Fibroblast of the aortic adventitia (primary cell): ENCODE measurements at places on chromosomes 5 and 9.

- no peak for DNase-seq
Measured at GRCh38 chr5:53099546-53099945, 10.0 kb downstream of the MOCS2 start.

DNA sequence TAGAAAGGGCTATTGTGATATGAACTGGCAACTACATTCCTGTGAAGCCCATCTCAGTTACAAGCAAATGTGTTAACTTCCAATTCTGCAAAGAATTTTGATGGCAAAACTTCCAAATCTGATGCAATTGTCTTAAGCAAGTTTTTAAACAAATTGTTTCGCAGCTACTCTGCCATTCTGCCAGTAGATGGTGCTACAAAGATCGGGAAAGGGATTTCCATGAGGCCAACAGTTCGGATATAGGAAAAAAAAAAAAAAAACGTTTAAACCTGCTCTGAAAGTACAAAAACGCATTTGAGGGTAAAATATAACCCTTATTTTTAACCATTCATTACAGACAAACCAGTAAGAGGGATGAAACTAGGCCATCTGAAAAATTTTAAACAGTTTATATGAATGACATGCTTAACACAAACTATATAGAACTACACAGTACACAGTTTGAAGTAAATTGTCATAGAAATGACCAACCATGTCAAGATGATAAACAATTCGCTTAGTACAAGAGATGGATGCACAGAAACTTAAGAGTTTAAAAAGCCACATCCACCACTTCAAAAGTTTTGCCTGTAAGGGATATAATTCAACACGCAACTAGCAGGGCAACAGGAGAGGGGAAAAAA lies 2.2 kb downstream of the HNRNPA0 start:
- DNase-seq, result peak; percentile 91

DNA sequence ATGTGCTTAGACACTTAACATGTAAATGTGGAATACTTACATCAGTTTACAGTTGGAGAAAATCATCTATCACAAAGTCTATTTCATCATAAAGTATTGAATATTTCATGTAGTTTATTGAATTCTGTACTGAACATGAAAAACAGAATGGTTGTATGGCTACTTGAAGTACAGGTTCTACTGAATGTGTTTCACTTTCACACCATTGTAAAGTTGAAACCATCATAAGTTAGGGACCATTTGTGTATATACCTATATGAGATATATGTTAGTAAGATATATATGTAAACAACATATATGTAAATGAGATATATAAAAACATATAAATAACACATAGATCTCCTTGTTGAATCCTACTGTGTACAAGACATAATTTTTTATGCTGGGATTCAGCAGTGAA lies 63.0 kb upstream of the TAF11L2 start:
- no peak for DNase-seq

DNA sequence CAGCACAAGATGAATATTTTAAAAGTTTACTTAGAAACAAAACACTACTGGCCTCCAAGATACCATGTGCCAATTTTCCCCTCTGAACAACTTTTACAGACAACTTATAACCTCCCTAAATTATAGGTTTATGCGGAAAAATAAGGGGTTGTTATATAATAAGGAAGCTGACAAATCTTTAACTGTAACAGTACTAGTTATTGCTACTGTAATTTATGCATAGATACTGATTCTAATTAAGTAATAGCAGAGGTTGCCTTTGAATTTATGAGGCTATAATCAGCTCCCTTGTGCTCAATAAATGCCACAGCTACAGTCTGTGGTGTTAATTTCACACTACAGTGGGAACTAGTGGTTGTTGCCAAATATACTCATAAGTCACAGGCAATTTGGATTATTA lies 291.3 kb upstream of the PCSK5 start:
- DNase-seq, result no peak

GRCh38 chr5:33472805-33473409 lies 32.1 kb downstream of the TARS1 start:
- DNase-seq, result no peak

DNA sequence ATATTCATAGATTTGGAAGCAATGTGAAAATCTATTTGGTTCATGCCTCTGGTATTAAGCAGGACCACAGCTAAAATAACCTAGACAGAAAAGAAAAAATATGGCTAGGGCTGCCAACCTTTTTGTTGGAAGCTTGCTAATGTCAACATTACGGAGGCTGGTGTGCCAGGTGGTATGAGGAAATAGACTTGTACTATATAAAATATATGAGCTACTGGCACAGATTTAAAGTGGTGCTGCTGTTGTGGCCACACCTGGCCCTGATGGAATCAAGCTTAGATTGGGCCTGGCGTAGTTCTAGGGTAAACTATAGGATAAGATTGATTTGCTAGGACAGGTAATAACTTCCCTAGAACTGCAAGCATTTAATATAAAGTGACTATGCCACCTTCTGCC lies 10.6 kb upstream of the PARP8 start:
- DNase-seq, result peak; percentile 29

- peak; percentile 81 for DNase-seq
Measured at GRCh38 chr9:113578882-113579282, 115.4 kb downstream of the RGS3 start.

GRCh38 chr9:92719028-92719647 lies 45.5 kb downstream of the BICD2 start:
- DNase-seq, result no peak

DNA sequence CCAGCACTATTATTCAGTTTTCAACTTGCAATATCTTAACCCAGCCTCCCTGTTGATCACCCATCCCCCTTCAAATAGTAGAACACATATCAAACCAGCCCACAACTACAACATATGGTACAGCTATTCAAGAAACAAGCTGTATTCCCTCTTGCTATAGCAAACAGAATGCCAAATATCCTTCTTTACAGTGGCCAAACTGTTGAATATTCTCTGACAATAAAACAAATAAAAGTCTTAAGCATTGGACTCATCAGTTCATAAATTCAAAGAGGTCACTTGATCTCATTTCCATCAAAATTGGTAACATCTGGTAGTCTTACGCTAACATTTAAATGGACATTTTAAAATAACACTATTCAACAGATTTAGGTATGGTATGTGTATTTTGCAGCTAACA lies 350.8 kb downstream of the EFNA5 start:
- DNase-seq, result no peak

DNA sequence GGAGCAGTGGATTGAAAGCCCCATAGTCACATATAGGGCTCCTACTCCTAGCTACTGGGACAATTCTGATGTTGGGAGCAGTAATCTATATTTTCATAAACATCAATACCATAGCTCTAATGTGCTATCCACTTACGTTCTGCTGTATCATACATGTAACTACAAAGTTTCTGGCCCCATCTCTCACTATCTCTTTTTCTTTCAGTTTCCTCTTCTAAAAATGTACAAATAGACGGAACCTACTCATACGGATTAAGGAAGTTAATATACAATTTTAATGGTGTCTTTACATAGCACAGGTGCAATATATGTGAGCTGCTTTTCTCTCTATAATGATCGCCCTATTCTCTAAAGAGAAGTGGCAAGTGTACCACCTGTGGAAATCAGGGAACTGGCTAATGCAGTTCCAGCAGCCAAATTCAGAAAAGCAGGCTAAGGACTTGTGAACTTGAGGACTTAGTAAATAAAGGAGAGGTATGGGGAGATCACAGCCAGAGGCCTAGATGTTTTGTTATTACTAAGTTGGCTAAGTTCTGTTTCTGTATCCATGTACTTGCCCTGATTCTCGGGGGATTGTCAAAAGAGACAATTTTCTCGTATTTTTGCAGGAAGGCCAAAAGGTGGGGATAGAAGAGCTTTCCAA lies 1021.9 kb downstream of the CDH12 start:
- DNase-seq, result no peak

- no peak for DNase-seq
Measured at GRCh38 chr5:139642891-139643871, 5.0 kb upstream of the CXXC5 start.

DNA sequence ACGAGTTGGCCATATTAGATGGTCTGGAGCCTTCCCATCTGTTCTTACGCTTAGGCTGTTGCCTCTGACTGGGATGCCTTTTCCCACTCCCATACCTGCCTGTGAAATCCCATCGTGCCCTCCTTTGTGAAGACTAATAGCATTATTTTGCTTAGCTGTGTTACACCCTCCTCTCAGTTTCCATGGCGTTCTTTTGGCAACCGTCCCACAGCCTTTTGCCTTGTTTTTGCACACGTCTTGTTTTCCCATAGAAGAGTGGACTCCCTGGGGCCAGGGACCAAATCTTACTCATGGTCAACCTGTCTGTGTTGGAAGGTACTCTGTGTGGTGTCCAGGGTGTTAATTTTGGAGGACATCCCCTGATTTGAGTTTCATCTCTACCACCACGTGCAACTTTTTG lies 242.1 kb downstream of the HSPA4 start:
- DNase-seq, result no peak

DNA sequence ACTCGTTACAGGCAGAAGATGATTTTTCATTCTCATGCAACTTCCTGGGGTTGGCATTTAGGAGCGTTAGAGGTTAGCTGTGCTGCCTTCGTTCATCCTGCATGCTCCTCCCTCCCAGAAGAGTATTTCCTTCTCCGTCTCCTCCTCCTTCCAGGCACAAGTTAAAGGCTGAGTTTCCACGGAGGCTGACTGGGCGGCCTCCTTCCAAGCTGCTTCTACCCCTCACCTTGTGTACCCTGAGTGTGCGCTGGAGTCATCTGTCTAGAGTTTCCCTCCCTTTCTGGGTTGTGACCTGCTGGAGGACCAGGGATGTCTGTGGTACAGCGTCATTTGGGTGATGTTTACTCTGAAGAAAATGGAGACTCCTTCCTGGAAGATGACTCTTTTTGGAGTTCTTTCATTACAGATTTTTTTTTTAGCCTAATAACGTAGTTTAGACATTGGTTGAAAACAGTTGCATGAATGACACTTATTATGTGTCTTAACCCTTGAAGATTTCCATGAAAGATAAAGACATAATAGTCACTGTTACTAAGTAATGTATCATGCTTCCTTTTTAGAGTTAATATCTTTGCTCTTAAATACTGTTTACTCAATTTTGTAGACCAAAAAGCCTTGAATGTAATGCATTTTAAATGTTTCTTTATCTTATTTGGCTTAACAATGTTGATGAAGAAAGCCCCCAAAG lies 146.9 kb downstream of the TENT4A start:
- no peak for DNase-seq

- no peak for DNase-seq
Measured at GRCh38 chr9:28839778-28840430, 1266.6 kb upstream of the C9orf72 start.

GRCh38 chr5:157772127-157772526 lies 28.6 kb downstream of the LSM11 start:
- DNase-seq, result no peak

DNA sequence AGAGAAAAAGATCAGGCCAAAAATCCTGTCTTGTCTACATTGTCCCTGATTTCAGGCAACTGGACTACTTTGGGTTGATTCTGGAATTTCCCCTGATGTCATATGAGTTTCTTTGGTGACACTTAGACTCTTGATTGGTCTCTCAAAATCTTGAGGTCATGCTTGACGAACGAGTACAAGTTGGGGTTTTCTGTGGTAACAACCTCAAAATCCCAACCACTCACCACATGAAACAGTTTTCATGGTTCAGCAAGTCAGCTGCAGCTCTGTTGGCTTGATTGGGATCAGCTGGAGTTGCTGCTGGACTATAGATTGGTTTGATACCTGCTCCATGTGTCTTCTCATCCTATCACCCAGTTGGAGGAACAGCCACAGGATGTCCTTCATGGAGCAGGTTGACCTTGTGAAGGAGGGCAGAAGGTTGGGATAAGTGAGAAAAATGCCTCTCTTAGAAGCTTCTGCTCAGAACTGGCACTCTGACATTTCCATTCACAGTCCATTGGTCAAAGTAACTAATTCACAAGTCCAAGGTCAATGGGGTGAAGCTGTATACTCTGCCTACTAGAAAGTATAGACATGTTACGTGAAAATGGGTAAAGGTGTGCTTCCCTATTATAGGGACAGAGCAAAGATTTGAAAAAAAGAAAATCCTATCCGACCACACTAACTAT lies 284.5 kb downstream of the SH3GL2 start:
- DNase-seq, result no peak

DNA sequence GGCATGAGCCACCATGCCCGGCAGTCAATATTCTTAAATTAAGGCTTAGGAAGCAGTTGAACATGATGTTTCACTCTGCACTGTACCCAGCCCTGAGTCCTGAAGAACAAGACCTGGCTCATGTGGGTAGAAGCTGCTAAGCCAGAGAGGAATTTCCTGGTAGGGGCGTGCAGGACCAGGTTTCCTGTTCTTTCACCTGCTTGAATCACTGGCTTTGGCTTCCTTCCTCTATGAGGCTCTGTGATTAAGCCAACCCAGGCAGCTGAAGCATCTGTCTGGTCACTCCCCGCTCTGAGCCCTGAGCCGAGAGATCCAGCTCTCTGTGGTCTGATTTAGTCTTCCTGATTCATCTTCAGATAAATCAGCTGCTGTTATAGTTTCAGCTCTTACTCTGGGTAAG lies 29.1 kb downstream of the CFAP77 start:
- DNase-seq, result no peak

- DNase-seq, result no peak
Measured at GRCh38 chr5:172285226-172286143, 1.9 kb upstream of the UBTD2 start.

DNA sequence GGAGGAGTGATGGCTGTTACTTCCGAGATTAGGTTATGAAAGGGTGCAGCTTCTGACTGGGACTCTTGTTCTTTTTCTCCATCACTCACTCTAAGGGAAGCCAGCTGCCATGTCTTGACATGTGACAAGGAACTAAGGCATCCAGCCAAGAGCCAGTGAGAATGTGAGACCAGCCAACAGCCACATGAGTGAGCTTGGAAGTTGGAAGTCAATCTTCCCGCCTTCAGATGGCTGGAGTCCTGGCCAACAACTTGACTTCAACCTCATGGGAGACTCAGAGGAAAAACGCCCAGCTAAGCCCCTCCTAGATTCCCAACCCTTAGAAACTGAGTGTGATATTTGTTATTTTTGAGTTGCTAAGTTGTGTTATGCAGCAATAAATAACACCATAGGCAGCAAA lies 201.1 kb downstream of the SNX18 start:
- peak; percentile 67 for DNase-seq

DNA sequence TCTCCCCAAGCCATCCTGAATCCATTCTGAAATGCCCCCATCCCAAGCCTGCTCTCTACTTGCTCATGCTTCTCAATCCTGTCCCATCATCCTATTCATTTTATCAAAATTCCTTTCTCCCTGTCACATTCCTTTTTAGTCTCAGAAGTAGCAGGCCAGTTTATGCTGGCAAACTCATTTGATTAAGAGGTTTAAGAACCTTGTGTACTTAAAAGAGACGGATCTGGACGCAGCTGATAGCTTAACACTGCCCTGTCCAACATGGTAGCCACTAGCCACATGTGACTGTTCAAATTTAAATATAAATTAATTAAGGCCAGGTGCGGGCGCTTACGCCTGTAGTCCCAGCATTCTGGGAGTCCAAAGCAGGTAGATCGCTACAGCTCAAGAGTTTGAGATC lies 5.6 kb upstream of the KCNV2 start:
- DNase-seq, result no peak

GRCh38 chr5:691817-692528 lies 1.2 kb downstream of the TPPP start:
- DNase-seq, result no peak
